ENCODE measurements at places on chromosomes 1 and 21. TPM values are rescaled to one million over a fixed set of nuclear protein-coding genes. Genes with fewer than 3 reads are reported as not detected.

COL11A1 gene
- 0.33 TPM for total RNA-seq

CD247 gene
- not detected for total RNA-seq

DIO1 gene
- not detected for total RNA-seq

FAM110D gene
- 5.5 TPM for total RNA-seq

SPRR2D gene
- not detected for total RNA-seq

DHX9 gene
- total RNA-seq, result 183 TPM

FCRL1 gene
- total RNA-seq, result not detected

F13B gene
- total RNA-seq, result not detected

MYBPH gene
- not detected for total RNA-seq

GPR161 gene
- total RNA-seq, result 19.4 TPM

Measured in dermis lymphatic vessel endothelial cell (primary cell).